Thoracic aorta endothelial cell (primary cell): ENCODE measurements at places on chromosomes 1 and 21. TPM values are rescaled to one million over a fixed set of nuclear protein-coding genes. Genes with fewer than 3 reads are reported as not detected.

Gene GBP3
- 18.1 and 30.6 TPM in 2 replicates for total RNA-seq

Gene HPCAL4
- not detected in 2 replicates for total RNA-seq

Gene DMRTA2
- not detected in 2 replicates for total RNA-seq

Gene EPHA8
- not detected in 2 replicates for total RNA-seq

Gene CHIA
- not detected in 2 replicates for total RNA-seq

Gene UBE2J2
- 50.0 and 53.1 TPM in 2 replicates for total RNA-seq

Gene E2F2
- 3.9 and 6.0 TPM in 2 replicates for total RNA-seq

Gene ANGEL2
- 53.1 and 60.2 TPM in 2 replicates for total RNA-seq

Gene PRR9
- not detected in 2 replicates for total RNA-seq
